Esophagus muscularis mucosa (tissue), 4 donors: ENCODE measurements at places on chromosomes 7 and 10.

DNA sequence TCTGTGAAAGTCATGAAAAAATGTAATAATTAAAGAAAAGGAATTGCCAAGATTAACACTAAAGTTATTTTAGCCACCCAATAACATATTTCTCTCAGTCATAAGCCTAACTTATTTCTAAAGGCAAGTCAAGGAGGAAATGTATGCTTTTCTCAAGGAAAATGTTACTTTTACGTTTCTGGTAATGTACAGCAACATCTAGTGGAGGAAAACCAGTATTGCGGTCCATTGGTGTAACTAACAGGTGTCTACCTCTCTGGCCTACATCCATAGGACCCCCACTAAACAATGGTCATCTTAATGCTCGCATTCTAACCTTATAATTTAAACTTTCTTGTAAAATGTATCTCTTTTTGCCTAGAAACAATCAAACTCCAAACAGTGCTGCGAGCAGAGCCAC is 437.5 kb downstream of the KIF20B start:
- DNase-seq: no peak

GRCh38 chr7:47635091-47636080 is 53.5 kb upstream of the TNS3 start:
- no peak for DNase-seq

- DNase-seq: no peak
Observed at GRCh38 chr10:125037145-125037877, 95.4 kb downstream of the ZRANB1 start.

DNA sequence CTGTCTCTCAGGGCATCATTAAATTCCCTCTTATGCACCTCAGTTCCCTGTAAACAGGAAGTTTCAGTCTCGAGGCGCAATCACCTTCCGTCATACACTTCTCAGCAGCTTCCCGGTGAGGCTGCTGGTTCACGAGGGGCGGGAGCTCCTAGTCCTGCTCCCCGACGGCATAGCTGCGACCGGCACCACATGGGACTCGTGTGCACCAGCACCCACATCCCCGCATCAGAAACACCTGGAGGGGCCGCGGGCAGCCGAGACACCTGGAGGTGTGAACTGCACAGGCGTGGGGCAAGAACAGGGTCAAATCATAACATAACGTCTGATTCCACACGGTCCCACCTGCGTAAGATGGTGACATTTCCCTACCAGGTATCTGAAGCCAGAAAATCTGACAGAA is 52.7 kb downstream of the DIP2C start:
- no peak for DNase-seq

GRCh38 chr7:1742555-1743303 is 72.7 kb downstream of the ELFN1 start:
- no peak for DNase-seq

GRCh38 chr7:53413021-53413420 is 377.6 kb downstream of the POM121L12 start:
- DNase-seq: no peak
